ENCODE measurements at places on chromosomes 2 and 18.

GRCh38 chr2:192444286-192444838 lies 249.6 kb upstream of the TMEFF2 start:
- DNase-seq = no peak

GRCh38 chr2:223563462-223563861 lies 38.7 kb downstream of the SCG2 start:
- peak; percentile 88 for DNase-seq

DNA sequence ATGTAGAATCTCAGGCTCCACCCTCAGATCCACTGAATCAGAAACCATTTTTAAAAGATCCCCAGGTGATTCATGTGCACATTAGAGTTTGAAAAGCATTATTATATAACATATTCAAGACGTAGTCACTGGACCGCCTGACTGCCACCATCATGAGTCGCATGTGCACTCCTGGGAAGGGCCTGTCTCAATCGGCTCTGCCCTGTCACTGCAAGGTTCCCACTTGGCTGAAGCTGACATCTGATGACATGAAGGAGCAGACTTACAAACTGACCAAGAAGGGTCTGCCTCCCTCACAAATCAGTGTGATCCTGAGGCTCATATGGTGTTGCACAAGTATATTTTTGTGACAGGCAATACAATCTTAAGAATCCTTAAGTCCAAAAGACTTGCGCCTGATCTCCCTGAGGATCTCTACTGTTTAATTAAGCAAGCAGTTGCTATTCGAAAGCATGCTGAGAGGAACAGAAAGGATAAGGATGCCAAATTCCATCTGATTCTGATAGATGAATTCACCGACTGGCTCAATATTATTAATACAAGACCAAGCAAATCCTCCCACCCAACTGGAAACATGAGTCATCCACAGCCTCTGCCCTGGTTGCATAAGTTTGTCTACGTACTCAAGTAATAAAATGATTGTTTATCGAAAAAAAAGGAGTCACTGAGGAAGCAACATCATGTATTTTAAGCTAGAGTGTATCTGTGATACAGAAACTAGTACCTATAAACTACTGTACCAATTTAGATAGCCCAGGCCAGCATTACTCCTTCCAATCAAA lies 26.2 kb downstream of the ATAD2B start:
- peak; percentile 90 for DNase-seq

DNA sequence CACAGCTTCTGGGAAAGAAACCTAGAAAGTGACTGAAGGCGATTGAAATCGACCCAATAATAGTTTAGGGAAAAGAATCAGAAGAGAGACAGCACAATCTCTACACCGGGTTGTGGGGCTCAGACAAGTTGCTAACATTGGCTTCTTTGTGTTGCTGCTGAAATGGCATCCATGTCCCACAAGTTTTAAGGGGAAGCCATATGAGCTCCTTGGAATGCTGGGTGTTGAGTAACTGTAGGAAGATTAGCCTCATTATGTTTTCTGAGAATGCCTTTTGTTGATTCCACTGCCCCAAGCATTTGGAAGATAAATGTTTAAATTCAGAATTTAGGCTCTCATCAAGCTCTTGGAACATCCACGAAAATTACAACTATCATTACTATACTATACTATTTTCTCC lies 73.4 kb upstream of the NEUROD1 start:
- DNase-seq = no peak

DNA sequence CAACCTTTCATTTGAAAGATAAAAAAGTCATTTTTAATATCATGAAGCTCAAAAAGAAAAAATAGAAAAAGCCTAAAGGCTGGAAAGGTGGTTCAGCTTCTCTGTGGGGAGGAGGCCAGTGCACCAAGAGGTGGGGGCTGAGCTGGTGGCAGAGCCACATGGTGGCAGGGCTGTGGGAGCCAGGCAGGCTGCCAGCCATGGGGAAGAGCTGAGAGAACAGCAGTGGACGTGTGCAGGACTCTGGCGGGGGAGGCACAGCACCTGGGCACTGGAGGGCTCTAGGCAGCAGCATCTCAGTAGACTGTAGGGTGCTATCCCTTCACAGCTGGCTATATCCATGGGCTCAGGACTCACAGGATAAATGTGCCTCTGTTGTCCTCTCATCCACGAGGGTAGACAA lies 47.8 kb downstream of the STK25 start:
- no peak for DNase-seq

- no peak for DNase-seq
Observed at GRCh38 chr2:112607680-112608438, 23.4 kb downstream of the CHCHD5 start.

- DNase-seq = no peak
Observed at GRCh38 chr18:72086421-72086820, 457.7 kb downstream of the CBLN2 start.

- DNase-seq = no peak
Observed at GRCh38 chr18:48310353-48310752, 98.8 kb downstream of the ZBTB7C start.

DNA sequence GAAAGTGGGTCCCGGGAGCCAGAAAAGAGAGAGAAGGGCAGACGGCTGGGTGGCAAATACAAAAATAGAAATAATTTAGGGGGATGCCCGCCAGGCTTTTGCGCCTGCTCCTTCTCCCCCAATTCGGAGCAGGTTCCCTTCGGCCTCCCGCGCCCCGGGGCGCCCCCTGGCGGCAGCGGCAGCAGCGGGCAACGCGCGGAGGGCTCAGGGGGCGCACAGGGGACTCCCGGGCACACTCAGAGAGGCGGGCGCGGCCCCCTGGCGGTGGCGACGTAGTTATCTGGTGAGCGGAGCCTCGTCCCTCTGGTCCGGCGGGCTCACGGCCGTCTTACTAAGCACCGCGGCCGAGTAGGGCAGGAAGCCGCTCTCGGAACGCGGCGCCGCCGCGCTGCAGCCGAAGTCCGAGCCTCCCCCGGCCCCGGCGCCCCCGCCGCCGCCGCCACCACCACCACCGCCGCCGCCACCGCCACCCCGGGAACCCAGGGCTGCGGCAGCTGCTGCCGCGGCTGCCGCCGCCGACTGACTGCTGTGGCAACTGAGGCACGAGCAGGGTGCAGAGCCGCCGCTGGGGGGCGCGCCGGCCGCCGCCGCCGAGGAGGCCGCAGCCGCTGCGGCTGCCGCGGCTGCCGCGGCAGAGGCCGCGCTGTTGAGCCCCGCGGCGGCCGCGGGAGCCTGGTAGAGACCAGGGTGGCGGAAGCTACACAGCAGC lies 3.8 kb downstream of the EVX2 start:
- DNase-seq = no peak

DNA sequence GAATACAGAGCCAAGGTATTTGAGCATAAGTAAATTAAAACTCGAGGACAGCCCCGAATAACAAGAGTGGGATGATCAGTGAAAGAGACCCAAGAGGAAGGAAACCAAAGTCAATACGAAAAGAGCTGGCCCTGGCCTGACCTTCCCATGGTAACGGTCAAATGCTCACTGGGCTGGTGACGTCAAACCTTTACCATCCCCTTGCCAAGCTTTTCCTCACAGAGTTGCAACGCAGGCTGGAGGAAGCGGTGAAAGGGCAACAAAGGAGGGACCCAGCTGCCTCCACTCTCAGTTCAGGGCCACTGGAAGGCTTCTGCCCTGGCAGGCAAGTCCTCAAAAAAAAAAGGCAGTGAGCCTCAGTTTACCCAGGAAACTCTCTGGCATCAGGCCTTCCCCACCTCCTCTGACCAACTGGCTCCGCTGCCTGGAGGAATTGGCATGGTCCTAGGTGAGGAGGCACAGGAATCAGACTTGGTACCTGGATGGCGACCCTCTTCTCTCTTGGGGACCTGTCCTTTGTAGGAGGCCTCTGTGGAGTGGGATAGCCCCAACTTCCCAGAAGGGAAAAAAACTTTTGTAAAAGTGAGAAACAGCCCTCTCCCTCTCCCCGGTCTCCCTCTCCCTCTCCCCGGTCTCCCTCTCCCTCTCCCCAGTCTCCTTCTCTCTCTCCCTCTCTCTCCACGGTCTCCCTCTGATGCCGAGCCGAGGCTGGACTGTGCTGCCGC lies 212.4 kb downstream of the ANAPC1 start:
- DNase-seq = no peak

DNA sequence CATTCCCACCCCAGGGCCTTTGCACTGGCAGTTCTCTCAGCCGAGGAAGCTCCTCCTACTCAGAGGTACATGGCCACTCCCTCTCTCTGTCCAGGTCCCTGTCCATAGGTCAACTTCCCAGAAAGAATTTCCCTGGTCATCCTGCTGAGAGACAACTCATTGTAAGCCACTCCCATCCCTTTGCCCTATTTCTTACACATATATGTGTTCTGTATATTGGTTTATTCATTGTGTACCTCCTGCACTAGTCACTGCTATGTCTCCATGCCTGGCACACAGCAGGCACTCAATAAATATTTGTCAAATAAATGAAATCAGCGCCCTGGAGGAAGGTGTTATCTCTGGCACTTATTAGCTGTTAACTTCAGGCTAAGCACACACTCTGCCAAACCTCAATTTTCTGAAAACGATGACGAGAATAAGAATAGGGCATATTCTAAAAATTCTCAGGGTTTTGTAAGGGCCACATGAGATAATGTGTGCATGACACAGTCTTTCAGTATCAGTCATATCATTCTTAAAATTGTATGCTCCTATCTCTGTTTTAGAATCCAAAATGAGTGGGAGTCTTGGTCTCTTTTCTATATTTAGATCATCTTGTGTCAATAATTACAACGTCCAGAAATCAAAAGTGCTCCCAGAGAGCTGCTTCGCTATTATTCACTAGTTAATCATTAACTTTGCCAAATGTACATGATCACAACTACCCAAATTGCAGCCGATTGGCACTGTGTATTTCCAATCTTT lies 198.0 kb downstream of the ALK start:
- no peak for DNase-seq

DNA sequence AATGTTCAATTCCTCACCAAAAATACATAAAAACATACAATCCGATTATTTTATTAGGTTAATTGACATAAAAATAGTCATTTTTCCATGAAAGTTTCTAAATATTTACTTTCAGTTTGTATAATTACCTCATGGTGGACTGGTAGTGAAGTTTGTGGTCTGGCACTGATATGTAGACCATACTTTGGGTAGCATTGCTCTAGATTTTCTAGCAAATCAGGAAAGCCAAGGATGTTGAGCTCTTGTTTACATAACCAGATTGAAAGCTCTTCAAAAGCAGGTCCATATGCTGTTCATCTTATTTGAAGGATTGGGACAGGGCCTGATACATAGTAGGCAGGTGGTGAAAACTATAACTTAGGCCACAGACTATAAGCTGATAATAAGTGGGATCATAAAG lies 61.8 kb downstream of the COMMD1 start:
- peak; percentile 28 for DNase-seq

GRCh38 chr2:11775384-11775783 lies 29.0 kb downstream of the LPIN1 start:
- DNase-seq = peak; percentile 22

DNA sequence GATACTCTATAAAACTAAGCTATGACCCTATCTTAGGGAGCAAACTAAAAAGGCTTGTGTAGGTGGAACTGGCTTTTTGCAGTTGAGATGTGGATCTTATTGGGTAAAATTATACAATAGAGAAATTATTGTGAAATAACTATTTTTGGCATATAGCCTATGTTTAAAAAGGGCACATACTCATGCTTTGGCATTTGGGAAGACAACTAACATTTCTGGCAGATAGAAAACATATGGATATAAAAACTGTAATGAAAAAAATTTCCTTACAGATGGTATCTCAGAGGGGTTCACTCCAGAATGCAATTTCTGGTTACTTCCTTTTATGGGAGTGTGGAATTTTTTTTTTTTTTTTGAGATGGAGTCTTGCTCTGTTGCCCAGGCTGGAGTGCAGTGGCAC lies 120.1 kb upstream of the CCDC195 start:
- DNase-seq = no peak

GRCh38 chr2:43341959-43342757 lies 115.8 kb upstream of the ZFP36L2 start:
- DNase-seq = no peak

DNA sequence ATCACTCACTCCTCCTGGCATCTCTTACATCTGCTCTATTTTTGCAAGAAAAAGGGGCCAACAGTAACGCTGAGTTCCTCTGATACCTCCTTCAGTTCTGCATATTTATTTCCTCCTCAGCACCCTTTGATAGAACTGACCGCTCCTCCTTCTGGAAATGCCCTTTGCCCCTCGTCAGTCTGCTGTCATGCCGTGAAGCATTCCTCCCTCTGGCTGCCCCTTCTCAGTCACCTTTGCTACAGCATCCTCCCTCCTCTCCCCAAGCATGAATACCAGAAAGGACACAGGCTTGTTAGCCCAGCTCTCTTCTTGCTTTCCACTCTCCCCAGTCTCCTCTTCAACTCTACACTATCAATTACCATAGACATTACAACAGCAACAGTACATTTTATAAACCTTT lies 135.4 kb downstream of the NBAS start:
- no peak for DNase-seq

DNA sequence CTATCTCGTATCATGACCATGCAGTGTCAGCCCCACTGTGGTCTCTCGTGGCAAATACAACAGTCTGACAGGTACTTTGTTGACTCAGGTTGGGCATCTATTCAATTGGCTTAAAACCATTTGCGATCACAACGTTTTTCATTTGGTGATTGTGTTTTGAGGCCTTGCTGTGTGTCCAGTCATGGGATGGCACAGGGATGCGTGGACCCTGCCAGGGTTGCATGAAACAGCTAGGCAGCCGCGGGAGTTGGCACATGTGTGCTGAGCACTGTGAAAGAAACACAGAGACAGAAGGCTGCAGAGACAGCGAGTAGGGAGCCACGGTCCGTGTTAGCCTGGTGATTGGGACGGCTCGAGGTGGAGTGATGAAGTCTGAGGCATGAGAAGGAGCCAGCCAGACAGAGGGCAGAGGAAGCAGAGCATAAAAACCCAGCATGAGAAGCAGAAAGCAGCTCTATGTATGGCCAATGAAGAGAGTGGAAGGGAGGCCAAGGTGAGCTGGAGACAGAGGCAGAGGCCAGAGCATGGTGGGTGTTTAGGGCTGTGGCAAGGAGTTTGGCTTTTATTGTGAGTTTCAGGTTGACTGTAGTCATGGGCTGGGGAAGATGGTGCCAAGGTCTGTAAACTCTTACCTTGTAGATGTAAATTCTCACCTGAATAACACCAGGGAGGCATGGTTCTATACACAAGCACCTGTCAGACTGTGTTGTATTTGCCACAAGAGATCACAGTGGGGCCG lies 31.8 kb upstream of the IL1R1 start:
- DNase-seq = no peak

DNA sequence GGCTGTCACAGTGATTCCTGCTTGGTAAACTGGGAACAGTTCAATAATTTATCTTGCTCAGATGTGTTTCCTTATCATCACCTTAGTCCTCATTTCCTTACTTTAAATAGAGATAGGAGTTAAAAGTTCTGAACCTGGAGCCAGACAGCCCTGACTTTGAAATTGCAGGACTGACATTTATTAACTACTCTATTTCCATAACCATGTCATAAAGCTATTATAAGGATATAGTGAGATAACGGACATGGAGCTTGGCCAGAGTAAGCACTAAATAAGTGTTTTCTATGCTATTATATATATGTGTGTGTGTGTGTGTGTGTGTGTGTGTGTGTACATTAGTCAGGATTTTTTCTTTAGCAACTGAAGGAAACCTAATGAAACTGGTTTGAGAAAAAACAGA lies 13.1 kb downstream of the NT5DC4 start:
- DNase-seq = no peak

- DNase-seq = no peak
Observed at GRCh38 chr2:230874456-230874855, 9.7 kb downstream of the ITM2C start.

GRCh38 chr2:86441882-86442641 lies 891 bp downstream of the KDM3A start:
- DNase-seq = peak; percentile 78

- no peak for DNase-seq
Observed at GRCh38 chr2:60706021-60706420, 50.0 kb upstream of the PAPOLG start.

All from mesenchymal stem cell (in vitro differentiated cells and primary cell).